ENCODE measurements at places on chromosomes 16 and 17.

DNA sequence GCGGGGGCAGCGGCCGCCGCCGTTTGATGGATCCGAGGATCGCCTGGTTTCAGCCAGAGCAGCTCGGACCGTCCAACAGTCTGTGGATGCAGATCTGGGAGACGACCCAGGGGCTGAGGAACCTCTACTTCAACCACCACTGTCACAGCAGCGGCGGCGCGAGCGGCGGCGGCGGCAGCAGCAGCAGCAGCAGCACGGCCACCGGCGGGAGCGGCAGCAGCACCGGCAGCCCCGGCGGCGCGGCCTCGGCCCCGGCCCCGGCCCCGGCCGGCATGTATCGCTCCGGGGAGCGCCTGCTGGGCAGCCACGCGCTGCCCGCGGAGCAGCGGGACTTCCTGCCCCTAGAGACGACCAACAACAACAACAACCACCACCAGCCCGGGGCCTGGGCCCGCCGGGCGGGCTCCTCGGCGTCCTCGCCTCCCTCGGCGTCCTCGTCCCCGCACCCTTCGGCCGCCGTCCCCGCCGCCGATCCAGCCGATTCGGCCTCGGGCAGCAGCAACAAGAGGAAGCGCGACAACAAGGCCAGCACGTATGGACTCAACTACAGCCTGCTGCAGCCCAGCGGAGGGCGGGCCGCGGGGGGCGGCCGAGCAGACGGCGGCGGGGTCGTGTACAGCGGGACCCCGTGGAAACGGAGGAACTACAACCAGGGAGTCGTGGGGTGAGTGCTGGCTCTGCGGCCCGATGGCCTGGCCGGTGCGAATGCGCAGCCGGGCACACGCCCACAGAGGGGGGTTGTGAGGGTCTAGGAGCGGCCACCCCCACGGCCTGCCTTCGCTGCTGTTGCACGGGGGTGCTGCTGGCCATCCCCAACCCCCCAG, 702 bp downstream of the TENT4B start:
- peak; percentile 26 for DNase-seq

- no peak for DNase-seq
Measured at GRCh38 chr17:7997186-7997585, 5.2 kb upstream of the GUCY2D start.

DNA sequence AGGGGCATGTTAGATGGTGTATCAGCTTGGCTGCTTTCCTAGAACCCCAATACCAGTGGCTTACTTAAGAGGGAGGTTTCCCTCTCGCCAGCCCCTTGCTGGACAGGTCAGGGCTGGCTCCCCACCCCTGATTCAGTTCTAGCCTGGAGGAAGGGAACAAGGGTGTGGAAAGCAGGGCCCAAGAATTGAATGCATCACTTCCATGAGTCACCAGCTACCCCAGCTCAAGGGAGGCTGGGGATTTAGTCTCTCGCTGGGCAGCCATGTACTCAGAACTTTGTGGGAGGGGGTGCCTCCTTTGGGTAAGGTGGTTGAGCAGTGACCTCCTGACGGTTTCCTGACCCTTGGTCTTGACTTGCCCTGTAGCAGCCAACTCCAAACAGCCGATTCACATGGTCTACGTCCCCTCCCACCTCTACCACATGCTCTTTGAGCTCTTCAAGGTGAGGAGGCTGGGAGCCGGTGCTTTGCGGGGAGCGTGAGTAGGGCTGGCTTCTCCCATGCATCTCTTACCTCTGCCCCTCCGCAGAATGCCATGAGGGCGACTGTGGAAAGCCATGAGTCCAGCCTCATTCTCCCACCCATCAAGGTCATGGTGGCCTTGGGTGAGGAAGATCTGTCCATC, 12.8 kb downstream of the PDK2 start:
- DNase-seq = no peak

DNA sequence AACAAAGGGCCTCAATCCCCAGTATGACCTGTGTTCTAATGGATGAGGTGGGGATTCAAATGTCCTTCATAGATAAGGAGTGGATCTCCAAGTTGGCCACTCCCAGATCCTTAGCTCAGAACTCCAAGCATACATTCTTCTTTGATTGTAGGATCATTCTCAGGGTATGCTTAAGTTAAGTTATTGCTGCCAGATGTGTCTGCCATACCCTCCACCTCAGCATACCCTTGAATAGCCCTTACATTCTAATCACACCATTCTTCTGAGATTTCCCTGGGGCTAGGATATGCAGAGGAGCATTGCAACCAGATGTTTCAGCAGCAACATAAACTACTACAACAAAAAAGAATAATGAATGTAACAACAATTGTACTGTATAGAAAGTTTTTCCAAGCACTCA, 1.6 kb upstream of the KRTAP2-4 start:
- DNase-seq = no peak

- no peak for DNase-seq
Measured at GRCh38 chr16:7992616-7993015, 597.7 kb downstream of the TMEM114 start.

DNA sequence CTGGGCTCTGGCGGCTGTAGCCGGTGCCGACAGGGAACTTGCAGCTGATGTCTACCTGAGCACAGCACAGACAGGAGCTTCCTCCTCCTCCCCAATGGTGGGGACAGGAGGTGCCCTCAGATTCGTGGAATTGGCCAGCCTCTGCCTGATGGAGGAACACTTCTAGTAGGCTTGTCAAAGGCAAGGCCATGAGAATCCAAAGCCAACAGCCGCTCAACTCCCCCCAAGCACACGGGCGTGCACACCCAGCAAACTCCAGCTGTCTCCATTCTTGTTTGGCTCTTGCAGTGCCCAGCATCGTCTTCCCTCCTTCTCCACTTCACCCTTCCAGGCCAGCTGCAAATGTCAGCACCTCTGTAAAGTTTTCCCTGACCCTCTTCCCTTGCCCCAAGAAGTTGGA, 35.1 kb downstream of the SCNN1G start:
- DNase-seq = no peak

GRCh38 chr17:345261-345660, 7.3 kb downstream of the RPH3AL start:
- no peak for DNase-seq

DNA sequence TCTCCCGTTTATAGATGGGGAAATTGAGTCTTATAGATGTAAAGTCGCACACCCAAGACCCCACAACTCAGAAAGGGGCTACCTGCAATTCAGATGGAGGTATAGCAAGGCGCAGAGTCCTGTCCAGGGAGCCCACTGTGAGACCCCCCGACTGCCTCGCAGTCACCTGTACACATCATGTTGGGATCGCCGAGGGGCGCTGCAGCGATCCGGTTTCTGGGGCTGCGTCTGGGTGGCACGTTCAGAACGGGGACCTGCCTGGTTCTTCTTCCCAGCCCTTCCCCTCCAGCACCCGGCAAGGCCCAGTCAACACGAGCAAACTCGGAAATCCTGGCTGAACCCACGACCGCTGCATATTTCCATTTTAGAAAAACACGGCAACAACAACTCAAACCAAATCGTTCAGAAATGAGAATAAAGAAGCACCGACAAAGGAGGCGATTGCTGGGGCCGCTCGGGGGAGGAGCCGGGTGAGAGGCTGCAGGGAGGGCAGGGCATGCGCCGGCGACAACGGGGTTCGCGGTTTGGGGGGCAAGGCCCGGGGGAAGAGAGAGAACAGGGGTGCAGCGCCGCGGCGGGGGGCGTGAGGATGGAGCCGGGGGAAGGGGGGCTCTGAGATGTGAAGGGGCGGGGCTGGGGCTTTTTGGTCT, 643 bp downstream of the HSDL1 start:
- DNase-seq = peak; percentile 28

- no peak for DNase-seq
Measured at GRCh38 chr16:57722210-57722499, 13.4 kb upstream of the KATNB1 start.

All from effector CD4-positive, alpha-beta T cell (primary cell).